SK-N-SH (cell line): ENCODE measurements at places on chromosomes 5 and 9. TPM values are rescaled to one million over a fixed set of nuclear protein-coding genes. Genes with fewer than 3 reads are reported as not detected.

Gene REEP2
- 25.4 and 31.2 TPM in 2 replicates for polyA plus RNA-seq

Gene CCL27
- polyA plus RNA-seq, result 0.10 TPM in 1 of 2 replicates, not detected in the other

DNA sequence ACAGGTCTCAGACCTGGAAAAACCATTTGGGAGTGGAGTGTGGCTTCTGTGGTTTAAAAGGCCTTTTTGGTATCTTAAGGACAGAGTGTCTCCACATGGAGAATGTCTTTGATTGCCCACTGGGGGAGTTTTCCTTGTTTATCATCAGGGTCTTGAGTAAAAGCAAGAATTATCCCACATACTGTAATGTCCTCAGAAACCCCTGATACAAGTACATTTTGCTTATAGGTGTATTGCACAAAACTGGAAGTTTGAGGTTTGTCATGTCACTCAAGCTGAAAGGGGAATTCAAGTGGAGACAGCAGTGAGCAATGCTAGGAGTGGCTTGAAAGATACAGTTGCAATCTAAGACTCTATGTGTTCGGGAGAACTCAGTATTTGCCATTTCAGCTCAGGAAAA, 62.7 kb upstream of the GRAMD2B start:
- no peaks in the 10 kb centered on the region for H3K27me3 ChIP-seq
- DNase-seq, result no peak
- H3K4me1 ChIP-seq, result no peaks in the 10 kb centered on the region; the same call in 1 of the 2 replicates
- no peak overlapping the region for H3K27ac ChIP-seq
- H3K36me3 ChIP-seq, result peaks cover 3% of the 10 kb centered on the region
- no peak overlapping the region for H3K4me3 ChIP-seq

GRCh38 chr9:111866976-111867375, 29.6 kb upstream of the UGCG start:
- no peaks in the 10 kb centered on the region for H3K27me3 ChIP-seq
- H3K4me1 ChIP-seq, result peaks cover 3% of the 10 kb centered on the region; the same call in 1 of the 2 replicates
- H3K4me3 ChIP-seq, result no peak overlapping the region
- peak overlapping the region; percentile 78 for H3K27ac ChIP-seq
- DNase-seq, result no peak

- DNase-seq, result no peak
- H3K4me1 ChIP-seq, result no peaks in the 10 kb centered on the region; the same call in none of the 2 replicates
- H3K36me3 ChIP-seq, result no peaks in the 10 kb centered on the region
These were observed 1.1 kb upstream of the GAPVD1 start for GRCh38 chr9:125260561-125260960.

GRCh38 chr5:122430319-122430586, 118.2 kb downstream of the SNCAIP start:
- H3K4me3 ChIP-seq, result no peak overlapping the region
- no peaks in the 10 kb centered on the region for H3K27me3 ChIP-seq
- H3K27ac ChIP-seq, result no peak overlapping the region
- H3K4me1 ChIP-seq, result no peaks in the 10 kb centered on the region
- no peaks in the 10 kb centered on the region for H3K36me3 ChIP-seq

Gene GPR21
- polyA plus RNA-seq, result not detected in 2 replicates

Gene CTNNAL1
- 32.8 and 45.0 TPM in 2 replicates for polyA plus RNA-seq

GRCh38 chr5:136309932-136310598, 55.3 kb downstream of the TRPC7 start:
- DNase-seq, result no peak
- H3K4me1 ChIP-seq, result no peaks in the 10 kb centered on the region
- H3K27me3 ChIP-seq, result 0 out of 2 replicates have a peak, but pooled peaks cover 5% of the 10 kb centered on the region

Gene SH3GLB2
- polyA plus RNA-seq, result 94.4 and 111 TPM in 2 replicates

Gene CDKN2B
- 6.3 and 6.4 TPM in 2 replicates for polyA plus RNA-seq

DNA sequence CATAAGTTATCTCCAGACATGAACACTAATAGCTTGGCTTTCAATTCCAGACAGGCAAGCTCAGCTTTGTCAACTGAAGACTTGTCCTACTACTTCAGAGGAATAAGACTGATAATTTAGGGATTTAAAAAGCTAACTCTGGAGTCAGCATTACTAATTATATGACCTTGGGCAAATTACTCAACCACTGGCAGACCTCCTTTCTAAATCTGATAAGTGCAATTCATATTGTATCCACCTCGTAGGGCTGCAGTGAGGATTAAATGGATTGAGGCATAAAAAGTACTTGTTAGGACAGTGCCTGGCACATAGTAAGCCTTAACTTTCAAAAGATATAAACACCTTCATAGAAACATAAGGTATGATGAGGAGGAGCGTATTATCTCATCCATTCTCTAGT, 104.4 kb downstream of the KLHL3 start:
- H3K27ac ChIP-seq, result no peak overlapping the region
- H3K4me1 ChIP-seq, result no peaks in the 10 kb centered on the region
- no peak for DNase-seq
- no peak overlapping the region for H3K4me3 ChIP-seq
- H3K36me3 ChIP-seq, result no peaks in the 10 kb centered on the region

DNA sequence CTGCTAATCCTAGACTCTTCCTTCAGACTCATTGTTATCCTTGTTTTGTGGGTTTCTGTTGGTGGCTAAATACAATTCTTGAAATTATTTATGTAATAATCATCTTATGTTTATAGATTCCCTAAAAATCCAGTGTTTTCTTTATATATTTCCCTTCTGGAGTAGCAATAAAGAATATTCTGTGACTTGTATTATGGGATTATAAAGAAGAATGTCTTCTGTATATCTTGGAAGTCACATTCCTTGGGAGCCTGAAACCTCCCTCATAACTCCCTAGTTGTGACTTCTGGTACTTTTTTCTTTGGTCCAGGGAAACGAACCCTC, 356.1 kb downstream of the TMEM167A start:
- H3K27ac ChIP-seq, result no peak overlapping the region
- no peaks in the 10 kb centered on the region for H3K36me3 ChIP-seq
- no peaks in the 10 kb centered on the region for H3K27me3 ChIP-seq
- no peaks in the 10 kb centered on the region for H3K4me1 ChIP-seq
- H3K4me3 ChIP-seq, result no peak overlapping the region

DNA sequence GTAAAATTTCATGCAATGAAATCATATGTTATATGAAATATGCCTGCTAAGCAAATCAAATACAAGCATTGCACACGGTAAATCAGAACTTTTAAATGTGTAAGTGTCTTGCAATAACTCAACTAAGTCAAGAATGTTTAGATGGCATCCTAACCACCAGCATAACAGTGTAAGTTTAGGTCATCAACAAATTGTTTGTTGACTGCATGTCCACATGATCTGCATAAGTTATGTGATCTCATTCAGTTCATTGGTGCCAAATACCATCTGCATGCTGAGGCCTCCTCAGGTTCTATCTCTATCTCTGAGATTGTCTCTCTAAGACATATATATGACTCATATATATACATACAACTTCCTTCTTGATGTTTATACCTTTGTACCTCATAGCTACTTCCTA, 159.6 kb upstream of the STK32A start:
- H3K36me3 ChIP-seq, result no peaks in the 10 kb centered on the region
- no peaks in the 10 kb centered on the region for H3K27me3 ChIP-seq
- no peak for DNase-seq
- H3K27ac ChIP-seq, result no peak overlapping the region
- no peaks in the 10 kb centered on the region for H3K4me1 ChIP-seq

GRCh38 chr5:170408226-170408625, 19.1 kb upstream of the KCNMB1 start:
- no peak overlapping the region for H3K4me3 ChIP-seq
- no peaks in the 10 kb centered on the region for H3K27me3 ChIP-seq
- peak; percentile 42 for DNase-seq
- H3K27ac ChIP-seq, result no peak overlapping the region
- H3K4me1 ChIP-seq, result no peaks in the 10 kb centered on the region
- H3K36me3 ChIP-seq, result no peaks in the 10 kb centered on the region

- H3K36me3 ChIP-seq, result no peaks in the 10 kb centered on the region
- H3K27me3 ChIP-seq, result no peaks in the 10 kb centered on the region
- peak overlapping the region; percentile 69 for H3K27ac ChIP-seq
- peaks cover 9% of the 10 kb centered on the region for H3K4me1 ChIP-seq
- no peak overlapping the region for H3K4me3 ChIP-seq
- DNase-seq, result no peak
These were observed 430.9 kb downstream of the DMAC1 start for GRCh38 chr9:7368410-7369292.

Gene ARSI
- 0.03 and 0.20 TPM in 2 replicates for polyA plus RNA-seq

- H3K27me3 ChIP-seq, result no peaks in the 10 kb centered on the region
- H3K36me3 ChIP-seq, result peaks cover 9% of the 10 kb centered on the region
- no peak overlapping the region for H3K27ac ChIP-seq
- H3K4me3 ChIP-seq, result no peak overlapping the region
These were observed 26.8 kb upstream of the RPL26L1 start for GRCh38 chr5:172932313-172933017.

DNA sequence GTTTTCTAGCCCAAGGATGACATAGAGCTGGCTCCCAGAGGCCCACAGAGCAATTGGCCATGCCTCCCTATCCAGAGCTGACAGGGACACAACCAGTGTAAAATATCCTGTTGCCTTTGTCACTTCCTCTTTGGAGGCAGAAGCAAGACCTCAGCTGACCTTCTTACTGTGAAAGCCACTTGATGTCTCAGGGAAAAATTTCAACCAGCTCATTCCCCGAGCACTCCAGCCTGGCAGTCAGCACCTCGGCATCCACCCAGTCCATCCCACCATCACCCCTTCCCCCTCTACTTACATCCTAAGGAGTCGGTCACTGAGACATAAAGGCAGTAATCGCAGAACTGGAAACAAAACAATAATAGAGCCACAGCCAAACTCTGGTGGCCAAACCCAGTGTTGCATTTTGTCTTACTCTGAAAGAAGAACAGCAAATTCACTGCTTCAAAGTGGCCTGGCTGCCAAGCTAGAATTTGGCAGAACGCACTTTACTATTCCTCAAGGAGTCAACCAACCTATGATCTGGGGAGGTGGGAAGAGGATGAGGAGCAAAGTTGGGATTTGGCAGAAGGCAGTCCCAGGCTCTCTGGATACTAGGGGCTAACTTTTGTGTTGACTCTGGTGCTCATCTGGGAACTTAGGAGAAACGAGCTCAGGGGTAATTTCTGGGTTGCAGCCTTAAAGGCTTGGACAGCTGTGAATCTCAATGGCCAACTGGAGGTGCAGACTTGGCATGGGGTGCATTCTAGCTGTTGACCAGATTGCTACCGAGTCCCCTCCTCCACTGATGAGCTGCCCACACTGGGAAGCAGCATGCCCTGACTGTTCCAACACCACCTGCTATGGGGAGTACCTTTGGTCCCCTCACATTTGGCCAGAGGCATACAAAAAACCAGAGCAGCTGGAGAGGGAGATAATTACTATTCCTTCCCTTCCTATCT, 13.6 kb downstream of the NIPAL4 start:
- no peaks in the 10 kb centered on the region for H3K27me3 ChIP-seq
- H3K27ac ChIP-seq, result no peak overlapping the region
- no peak for DNase-seq
- H3K4me3 ChIP-seq, result no peak overlapping the region

Gene LRRC26
- not detected in 2 replicates for polyA plus RNA-seq

Gene C9orf152
- not detected in 2 replicates for polyA plus RNA-seq

GRCh38 chr9:109403766-109404320, 83.0 kb upstream of the EPB41L4B start:
- no peak overlapping the region for H3K27ac ChIP-seq
- H3K36me3 ChIP-seq, result peaks cover 3% of the 10 kb centered on the region; the same call in 1 of the 2 replicates
- DNase-seq, result no peak

DNA sequence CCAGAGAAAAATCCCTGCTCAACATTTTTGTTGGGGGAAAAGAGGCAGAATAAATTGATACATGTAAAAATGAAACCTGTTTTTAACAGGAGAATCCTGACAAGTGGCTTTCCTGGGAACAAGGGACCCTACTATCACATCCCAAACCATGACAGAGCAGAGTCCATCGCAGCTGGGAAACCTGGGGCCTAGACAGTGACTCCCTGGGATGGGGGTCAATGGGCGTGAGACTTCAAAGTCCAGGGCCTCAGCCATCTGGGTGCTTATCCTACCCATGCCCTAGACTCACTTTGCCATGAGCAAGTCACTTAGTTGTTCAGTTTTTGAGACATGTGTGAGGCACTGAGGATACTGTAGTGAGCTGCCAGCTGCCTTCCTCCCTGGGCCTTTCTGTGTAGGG, 5.7 kb downstream of the TCOF1 start:
- H3K4me3 ChIP-seq, result no peak overlapping the region
- no peaks in the 10 kb centered on the region for H3K27me3 ChIP-seq
- H3K4me1 ChIP-seq, result peaks cover 11% of the 10 kb centered on the region; the same call in 1 of the 2 replicates
- H3K36me3 ChIP-seq, result peaks cover 66% of the 10 kb centered on the region

GRCh38 chr9:128084746-128085145, 16.7 kb downstream of the SLC25A25 start:
- no peak overlapping the region for H3K4me3 ChIP-seq
- DNase-seq, result no peak
- no peak overlapping the region for H3K27ac ChIP-seq
- H3K4me1 ChIP-seq, result 0 out of 2 replicates have a peak, but pooled peaks cover 18% of the 10 kb centered on the region

DNA sequence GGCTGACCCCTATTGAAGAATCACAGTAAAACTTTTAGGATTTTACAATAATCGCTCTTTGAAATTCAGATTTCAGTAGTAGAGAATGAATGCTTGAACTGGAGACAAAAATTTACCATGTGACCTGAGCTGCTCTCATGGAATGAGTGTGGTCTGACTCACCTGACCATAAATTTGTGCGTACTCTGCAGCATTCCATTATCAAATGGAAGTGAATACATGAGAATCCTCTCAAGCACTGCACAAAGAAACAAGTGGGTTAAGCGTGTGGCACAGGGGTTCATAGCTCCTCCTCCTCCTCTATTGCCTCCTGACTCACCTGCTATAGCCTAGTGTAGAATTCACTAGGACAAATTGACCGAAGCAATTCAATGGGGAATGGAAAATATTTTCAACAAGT, 269.8 kb upstream of the CDH9 start:
- no peak overlapping the region for H3K4me3 ChIP-seq
- no peak for DNase-seq

Gene CYLC2
- polyA plus RNA-seq, result not detected in 2 replicates

- H3K36me3 ChIP-seq, result peaks cover 48% of the 10 kb centered on the region
- no peaks in the 10 kb centered on the region for H3K27me3 ChIP-seq
These were observed 31.7 kb downstream of the PJA2 start for GRCh38 chr5:109378095-109378494.

DNA sequence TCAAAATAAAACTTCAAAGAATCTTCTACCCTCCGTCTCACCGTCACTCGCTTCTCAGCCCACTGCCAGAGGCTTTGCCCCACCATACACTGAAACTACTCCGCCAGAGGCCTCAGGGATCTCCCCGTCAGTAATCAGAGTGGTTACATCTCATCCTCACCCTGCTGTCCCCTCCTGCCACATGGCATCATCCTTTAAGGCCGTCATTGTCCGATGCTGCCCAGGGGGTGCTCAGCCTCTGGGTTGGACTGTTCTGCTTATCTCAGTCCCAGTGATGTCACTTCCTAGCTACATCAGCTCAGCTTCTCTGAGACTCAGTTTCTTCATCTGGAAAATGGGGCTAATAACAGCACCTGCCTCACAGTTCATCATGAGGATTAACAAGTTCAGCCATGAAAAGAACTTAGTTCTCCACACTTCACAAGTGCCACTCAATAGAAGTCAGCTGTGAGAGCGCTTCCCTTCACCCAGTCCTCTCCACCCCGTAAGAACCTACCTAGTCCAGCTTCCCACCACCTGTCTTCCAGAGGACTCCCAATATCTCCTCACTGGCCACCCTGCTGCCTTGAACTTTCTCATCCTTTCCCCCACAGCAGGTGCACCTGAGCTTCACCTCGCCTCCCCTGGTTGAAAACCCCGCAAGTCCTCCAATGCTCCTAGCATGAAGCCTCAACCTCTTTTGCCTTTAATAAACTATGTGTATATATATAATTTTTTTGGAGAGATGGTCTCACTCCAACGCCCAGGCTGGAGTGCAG, 2.8 kb upstream of the IL3 start:
- H3K27ac ChIP-seq, result no peak overlapping the region
- no peaks in the 10 kb centered on the region; the same call in 1 of the 2 replicates for H3K27me3 ChIP-seq
- peak; percentile 2 for DNase-seq
- no peaks in the 10 kb centered on the region for H3K4me1 ChIP-seq
- H3K4me3 ChIP-seq, result no peak overlapping the region

Gene DOK3
- 1.9 and 2.2 TPM in 2 replicates for polyA plus RNA-seq

- no peak for DNase-seq
- H3K36me3 ChIP-seq, result no peaks in the 10 kb centered on the region
- no peaks in the 10 kb centered on the region for H3K27me3 ChIP-seq
- peaks cover 18% of the 10 kb centered on the region; the same call in 1 of the 2 replicates for H3K4me1 ChIP-seq
- peak overlapping the region; percentile 28; the same call in 1 of the 2 replicates for H3K27ac ChIP-seq
These were observed 3.6 kb upstream of the CARD19 start for GRCh38 chr9:93092251-93092991.
